ENCODE measurements at places on chromosomes 2 and 18.

DNA sequence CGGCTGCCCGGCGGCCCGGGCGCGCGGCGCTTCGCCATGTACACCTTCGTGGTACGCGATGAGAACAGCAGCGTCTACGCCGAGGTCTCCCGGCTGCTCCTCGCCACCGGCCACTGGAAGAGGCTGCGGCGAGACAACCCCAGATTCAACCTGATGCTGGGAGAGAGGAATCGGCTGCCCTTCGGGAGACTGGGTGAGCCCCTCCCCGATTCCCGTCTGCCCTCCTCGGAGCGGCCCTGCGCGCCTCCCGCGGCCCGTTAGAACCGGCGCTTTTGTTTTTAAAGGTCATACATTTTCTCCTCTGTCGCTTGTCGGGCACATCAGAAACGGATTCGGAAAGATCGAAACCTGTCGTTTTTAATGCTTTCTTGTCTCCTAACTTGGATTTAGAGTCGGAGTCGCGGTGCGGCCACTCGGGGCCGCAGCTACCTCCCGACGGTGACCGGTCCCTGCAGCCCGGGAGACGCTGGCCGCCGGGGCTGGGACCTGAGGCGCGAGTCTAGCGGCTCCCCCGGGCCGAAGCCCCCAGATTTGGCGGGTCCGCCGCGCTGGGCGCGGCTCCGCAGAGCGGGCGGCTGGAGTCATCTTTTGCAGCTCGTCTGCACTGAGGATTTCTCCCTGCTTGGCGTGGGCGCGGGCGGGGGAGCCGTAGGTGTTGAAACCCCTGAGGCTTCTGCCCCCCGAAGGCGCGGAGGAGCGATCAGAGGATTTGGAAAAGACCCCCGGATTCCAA lies 519 bp downstream of the TTL start:
- peak; percentile 56 for DNase-seq

GRCh38 chr2:71477231-71477691 lies 23.9 kb downstream of the DYSF start:
- DNase-seq, result no peak

- DNase-seq, result peak; percentile 26
Observed at GRCh38 chr2:85710687-85711577, 16.8 kb downstream of the GNLY start.

GRCh38 chr18:9683418-9684396 lies 24.4 kb upstream of the RAB31 start:
- DNase-seq, result no peak

DNA sequence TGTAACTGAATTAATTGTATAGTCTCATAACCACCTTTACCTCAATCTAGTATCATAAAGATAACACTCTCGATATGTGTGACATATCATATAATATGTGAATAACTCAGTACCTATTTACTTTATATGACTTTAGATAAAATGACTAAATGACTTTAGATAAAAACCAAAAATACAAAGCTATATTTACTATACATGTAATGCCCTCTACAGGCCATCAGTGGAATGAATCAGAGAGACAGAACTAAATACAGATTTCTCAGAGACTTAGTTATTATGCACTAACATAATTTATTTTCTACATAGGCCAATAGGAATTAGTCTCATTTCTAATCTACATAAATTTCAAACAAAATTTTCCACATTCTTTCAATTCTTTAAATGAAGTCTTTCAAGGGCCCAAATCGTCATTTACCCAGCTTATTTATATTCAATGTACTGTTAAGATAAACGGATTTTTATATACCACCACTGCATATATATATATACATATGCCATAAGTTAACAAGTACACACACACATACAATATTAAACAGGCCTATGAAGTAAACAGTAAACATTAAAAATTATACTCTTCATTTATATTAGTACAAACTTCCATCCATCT lies 219.9 kb downstream of the EXOC6B start:
- DNase-seq, result no peak

DNA sequence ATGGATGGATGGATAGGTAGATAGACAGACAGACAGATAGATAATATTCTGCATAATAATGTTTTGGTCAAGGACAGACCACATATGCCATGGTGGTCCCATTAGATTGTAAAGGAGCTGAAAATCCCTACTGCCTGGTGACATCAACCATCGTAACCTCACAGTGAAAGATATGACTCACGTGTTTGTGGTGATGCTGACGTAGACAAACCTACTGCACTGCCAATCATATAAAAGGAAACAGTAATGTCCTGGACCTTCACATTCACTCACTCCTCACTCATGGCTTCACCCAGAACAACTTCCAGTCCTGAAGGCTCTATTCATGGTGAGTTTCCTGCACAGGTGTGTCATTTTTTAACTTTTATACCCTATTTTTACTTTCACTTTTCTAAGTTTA lies 202.9 kb upstream of the TPO start:
- DNase-seq, result no peak

DNA sequence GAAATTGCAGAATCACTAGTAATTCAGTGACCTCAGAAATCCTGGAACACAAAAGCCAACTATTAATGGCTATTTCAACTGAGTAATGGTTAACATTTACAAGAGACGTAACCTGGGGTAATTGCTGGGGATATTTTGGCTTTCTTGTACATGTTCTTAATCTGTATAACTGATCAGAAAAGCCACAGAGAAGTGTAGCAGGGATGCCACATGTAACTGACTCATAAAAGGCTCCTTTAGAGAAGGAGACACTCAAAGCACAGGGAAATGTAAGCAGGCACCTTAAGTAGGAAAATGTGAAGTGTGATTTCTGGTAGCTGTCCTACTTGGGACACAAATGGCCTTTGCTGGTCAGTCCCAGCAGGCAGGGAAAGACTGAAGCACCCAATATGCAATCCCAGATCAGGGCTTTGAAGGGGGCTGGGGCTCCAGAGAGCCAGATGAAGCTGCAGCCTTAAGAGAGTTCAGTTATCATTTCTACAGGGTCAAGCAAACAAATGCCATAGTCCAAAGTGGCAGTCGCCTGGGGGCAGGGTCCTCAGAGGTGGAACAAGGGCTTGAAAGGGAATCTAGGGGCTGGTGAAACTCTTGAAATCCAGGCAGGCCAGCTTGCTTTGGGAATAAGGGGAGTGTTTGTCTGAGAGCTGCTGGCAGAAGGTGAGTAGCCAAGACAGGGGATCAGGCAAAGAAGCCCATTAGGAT lies 7.2 kb upstream of the SPOPL start:
- no peak for DNase-seq

DNA sequence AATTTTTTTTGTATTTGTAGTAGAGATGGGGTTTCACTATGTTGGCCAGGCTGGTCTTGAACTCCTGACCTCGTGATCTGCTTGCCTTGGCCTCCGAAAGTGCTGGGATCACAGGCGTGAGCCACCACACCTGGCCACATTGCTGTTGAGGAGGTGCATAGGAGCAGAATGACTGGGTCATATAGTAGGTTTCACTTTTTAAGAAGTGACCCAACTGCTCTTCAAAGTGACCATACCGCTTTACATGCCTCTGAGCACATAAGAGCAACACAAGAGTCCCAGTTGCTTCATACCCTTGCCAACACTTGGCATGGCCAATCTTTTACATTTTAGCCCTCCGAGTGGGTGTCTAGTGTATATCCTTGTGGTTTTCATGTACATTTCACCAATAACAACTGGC lies 28.9 kb downstream of the RRM2 start:
- DNase-seq, result no peak

GRCh38 chr2:235523486-235524150 lies 29.8 kb downstream of the AGAP1 start:
- no peak for DNase-seq

GRCh38 chr2:41950666-41950960 lies 97.2 kb upstream of the PKDCC start:
- no peak for DNase-seq

- DNase-seq, result no peak
Observed at GRCh38 chr2:118773826-118774225, 73.6 kb downstream of the EN1 start.

GRCh38 chr2:137957033-137957432 lies 7.2 kb upstream of the HNMT start:
- DNase-seq, result no peak

- DNase-seq, result no peak
Observed at GRCh38 chr2:37711831-37712230, 40.4 kb upstream of the CDC42EP3 start.

DNA sequence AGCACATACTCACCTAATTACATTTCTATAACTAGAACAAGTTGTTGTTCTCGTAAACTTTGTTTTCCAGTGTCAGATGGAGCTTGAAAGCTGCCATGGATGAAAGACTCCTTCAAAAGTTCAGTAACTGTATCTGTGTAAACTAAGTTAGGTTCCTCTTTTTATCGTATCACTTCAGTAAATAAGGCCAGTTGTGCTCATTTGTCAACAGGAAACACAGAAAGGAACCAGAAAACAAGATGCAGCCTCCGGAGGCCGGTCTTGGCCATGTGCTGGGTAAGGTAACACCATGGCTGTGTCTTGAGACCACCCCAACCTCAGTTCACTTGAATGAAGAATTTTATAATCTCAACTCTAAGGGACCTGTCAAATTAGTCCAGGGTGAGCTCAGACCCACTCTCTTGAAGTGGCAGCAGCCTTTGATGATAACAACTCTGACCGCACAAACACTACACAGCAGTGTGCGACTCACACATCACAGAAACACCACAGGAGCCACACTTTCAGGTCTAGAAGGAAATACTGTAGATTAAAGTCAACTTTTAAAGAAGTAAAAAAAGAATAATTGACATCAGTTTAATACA lies 213.8 kb downstream of the AFF3 start:
- no peak for DNase-seq

Data from occipital lobe (tissue), 3 donors.